NCI-H1930 (cell line): ENCODE measurements at places on chromosomes 6 and 20.

DNA sequence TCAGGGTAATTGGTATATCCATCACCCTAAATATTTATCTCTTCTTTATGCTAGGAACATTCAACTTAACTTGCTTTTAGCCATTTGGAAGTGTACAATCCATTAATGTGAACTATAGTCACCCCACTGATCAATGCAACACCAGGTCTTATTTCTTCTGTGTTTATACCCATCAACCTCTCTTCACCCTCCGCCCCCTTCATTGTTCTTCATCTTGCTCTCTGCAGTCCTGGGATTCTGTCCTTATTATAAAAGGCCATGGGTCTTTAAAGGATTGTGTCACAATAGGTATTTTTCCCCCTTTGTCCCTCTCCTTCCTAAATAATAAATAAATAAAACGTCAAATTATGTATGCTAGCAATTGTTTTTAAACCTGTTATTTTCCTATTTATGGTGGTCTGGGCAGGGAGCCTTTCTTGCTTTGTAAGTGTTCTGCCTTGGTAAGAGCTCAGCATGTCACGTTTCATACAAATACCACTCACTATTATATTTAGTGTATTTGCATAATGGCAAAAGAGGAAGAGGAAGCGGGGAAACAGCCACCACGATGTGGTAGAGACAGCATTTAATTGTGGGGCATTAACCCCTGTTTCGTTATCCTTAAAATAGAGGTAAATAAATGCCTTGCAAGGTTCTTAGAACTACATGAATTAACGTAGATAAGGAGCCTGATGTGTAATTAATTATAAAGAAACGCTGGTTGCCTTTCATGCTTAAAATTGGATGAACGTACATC is 1.9 kb downstream of the ABRACL start:
- no peak for DNase-seq

GRCh38 chr6:17505767-17506280 is 94.3 kb upstream of the FAM8A1 start:
- DNase-seq, result no peak

GRCh38 chr20:346640-347316 is at the start of gene NRSN2:
Gene NRSN2 (plus strand): TSS chr20:347111. CDS start chr20:349644, 2,533 bp downstream.
- DNase-seq, result peak; percentile 11

DNA sequence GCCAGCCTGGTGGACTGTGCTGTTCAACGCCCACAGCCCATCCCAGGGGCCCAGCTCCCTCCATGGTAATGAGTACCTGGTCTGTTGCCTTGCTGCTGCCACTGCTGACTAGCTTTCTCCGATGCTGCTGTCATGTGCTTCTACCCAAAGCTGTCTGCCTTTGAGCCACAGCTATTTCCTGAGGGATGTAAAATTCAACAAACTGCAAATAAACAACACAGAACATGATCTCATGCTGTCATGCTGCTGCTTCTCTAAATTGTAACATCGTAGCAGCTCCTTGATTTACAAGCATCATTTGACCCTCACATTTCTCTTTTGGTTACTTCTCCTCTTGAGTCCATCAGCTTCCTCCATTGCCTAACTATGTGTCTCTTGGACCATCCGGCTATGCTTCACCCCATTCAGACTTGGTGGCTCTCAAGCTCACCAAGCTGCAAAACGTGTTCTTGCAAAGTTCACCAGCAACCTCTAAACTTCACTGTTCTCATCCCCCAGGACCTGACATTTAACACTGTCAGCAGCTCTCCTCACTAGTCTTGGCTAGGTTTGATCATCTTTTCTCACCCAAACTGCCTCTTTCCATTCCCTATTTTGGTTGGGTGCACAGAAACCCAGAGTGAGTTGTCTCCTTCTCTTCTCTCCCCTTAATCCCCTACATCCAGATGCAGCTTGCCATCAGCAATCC is 54.6 kb downstream of the FYN start:
- no peak for DNase-seq

GRCh38 chr20:2599288-2600006 is 53.0 kb upstream of the NOP56 start:
- DNase-seq, result no peak

GRCh38 chr6:45538641-45539547 is 161.2 kb upstream of the SUPT3H start:
- DNase-seq, result no peak

DNA sequence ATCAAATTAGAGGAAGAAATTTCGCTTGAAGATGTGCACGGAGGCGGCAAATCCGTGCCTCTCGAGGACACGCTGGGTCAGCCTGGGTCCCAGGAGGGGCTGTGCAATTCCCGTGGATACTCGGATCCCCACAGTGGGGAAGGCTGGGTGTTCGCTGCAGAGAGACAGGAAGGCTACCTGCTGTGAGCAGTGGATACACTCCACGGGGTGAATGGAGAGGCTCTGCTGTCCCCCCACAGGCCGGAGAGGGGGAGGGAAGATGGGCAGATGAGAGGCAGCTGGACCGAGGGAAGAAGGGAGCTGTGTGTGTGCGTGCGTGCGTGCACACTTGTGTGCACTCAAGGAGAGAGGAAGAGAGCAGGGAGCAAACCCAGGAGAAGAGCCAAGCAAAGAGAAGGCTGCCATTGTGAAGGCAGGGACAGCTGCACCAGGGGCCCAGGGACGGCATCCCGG is 57.3 kb downstream of the SULF2 start:
- DNase-seq, result no peak
